ENCODE measurements at places on chromosomes 7 and 10.

DNA sequence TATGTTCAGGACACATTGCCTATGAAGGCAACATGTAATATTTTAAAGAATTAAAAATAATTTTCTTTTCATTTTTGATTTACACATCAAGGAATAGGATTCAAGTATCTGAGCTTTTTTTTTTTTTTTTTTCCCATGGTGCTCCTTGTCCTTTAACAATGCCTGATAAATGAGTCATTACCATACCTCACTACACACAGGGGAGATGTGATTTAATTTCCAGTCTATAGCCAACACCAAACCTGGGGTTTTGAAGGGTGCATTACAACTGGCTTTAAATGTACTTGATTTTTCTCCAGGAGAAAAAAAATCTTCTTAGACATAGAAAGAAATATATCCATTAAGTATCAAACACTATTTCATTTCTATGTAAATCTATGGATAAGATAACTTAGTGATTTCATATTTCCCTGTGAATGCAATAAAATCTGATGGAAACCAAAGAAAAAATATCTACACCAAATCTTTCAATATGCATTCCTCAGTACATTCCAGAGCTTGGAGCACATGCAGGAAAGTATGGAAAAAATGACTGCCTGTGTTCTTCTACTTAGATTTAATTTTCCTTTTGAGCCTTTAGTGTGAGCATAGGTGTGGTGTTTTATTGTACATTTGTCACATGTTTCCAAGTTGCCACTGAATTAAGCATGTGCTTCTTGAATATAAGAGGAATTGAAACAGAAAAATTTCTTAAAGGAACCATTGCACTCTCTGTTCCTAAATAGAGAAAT lies 204.8 kb upstream of the MEOX2 start:
- DNase-seq, result no peak

- no peak for DNase-seq
Measured at GRCh38 chr10:84204122-84204521, 9.8 kb downstream of the CDHR1 start.

DNA sequence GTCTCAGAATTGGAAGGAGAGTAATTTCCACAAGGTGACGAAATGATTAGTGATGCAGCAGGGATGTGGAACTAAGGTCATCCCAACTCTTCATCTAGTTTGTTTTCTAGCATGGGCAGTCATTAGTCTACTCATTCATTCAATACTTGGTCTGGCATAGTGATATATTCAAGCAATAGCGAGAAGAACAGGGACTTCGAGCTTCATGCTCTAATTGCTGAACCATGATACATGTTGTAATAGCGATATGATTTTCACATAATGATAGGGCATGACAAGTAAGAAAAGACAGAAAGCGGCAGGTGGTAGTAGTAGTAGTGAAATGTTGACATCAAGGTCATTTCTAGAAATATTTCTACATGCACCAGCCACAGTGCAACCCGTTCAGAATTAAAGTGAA lies 652.1 kb downstream of the PHTF2 start:
- DNase-seq, result no peak

- DNase-seq, result no peak
Measured at GRCh38 chr10:75648854-75649253, 217.4 kb downstream of the LRMDA start.

GRCh38 chr10:36779238-36779846 lies 346.1 kb upstream of the ANKRD30A start:
- peak; percentile 20 for DNase-seq

GRCh38 chr7:137694405-137694804 lies 152.4 kb downstream of the DGKI start:
- no peak for DNase-seq

GRCh38 chr7:137619181-137619580 lies 227.6 kb downstream of the DGKI start:
- DNase-seq, result no peak

- no peak for DNase-seq
Measured at GRCh38 chr10:35035606-35036005, 54.5 kb downstream of the CUL2 start.

DNA sequence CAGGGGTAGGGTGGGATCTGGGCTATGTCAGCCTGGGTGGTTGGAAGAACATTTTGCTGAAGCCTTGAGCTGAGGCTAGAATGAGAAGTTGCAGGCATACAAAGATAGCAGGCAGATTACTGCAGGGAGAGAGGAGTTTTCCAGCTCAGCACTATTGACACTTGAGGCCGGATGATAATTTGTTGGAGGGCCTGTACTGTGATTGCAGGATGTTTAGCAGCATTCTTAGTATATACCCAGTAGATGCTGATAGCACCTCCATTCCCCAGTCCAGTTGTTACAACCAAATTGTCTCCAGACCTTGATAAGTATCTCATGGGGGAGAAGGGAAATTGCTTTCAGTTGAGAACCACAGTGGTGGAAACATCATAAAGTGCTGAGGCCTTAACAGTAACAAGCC lies 158.6 kb upstream of the CHRM2 start:
- DNase-seq, result no peak

- no peak for DNase-seq
Measured at GRCh38 chr7:142556740-142557139, 192.5 kb upstream of the PRSS1 start.

- DNase-seq, result no peak
Measured at GRCh38 chr7:132080467-132080866, 495.8 kb downstream of the PLXNA4 start.

DNA sequence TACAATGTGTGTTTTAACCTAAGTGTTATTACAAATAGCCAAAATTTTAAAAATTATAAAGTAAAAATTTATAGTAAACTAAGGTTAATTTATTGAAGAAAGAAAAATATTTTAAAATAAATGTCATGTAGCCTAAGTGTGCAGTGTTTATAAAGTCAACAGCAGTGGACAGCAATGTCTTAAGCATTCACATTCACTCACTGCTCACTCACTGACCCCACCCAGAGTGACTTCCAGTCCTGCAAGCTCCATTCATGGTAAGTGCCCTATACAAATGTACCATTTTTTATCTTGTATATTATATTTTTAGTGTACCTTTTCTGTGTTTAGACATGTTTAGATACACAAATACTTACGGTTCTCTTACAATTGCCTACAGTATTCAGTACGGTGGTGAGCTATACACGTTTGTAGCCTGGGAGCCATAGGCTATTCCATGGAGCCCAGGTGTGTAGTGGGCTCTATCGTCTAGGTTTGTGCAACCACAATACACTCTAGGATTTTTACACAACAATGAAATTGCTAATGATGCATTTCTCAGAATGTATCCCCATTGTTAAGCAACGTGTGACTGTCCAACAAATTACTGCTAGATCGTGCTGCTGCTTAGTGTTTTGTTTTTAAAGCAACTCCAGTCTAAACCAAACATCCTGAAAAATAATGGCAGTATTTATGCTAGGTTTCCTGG lies 108.9 kb upstream of the NAMPT start:
- DNase-seq, result no peak

DNA sequence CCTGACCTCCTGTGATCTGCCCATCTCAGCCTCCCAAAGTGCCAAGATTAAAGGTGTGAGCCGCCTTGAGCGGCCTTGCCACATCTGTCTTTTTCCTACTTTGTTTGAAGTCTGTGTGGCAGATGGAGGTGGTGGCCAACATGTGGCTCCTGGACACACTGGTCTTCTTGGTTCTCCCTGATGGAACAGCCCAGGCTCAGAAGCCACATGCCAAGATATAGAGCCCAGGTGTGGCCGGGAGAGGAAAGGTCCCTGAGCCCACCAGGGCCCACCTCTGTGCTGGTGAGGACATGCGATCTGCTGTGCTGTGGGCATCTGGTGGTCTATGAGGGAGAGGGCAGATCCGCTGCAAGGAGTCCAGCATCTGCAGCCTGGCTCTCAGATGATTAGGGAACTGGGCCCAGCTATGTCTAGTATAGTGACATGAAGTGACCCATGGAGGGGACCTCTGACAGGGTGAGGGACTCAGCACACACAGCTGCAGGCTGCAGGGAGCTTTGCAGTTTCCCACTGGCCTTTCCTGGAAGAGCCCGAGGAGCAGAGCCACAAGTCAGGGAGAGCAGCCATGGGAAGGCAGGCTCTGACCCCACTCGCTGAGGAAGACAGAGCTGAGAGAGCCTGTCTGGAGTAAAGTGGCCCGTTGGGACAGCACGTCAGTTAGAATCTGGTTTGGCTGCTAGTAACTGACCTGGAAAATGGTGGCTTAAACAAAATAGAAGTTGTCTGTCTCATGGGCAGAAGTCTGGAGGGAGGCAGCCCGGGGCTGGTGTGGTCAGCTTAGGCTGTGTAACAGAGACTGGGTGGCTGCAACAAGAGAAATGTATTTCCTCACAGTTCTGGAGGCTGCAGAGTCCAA lies 25.9 kb downstream of the ADCY1 start:
- no peak for DNase-seq

DNA sequence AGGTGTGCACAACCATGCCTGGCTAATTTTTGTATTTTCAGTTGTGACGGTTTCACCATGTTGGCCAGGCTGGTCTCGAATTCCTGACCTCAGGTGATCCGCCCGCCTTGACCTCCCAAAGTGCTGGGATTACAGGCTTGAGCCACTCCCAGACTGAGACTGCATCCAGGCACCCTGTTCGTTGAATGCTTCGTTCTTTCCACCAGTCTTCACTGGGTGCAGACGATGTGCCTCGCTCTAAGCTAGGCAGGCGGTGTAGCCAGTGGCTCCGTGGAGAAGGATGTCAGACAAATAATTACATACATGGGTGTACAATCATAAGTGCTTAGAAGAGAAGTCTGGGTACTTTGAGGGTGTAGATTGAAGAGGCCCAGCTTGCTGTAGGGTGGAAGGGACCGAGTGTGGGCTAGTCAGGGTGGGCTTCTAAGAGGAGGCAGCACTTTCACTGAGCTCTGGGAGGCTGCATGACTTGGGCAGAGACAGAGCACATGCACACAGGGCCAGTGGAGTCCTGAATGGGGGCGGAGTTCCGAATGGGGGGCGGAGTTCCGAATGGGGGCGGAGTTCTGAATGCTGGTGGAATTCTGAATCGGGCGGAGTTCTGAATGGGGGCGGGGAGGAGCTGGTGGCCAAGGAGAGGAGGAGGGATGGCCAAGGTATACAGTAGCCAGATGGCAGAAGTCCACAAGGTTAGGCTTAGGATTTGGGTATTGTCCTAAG lies 74.3 kb downstream of the COL26A1 start:
- DNase-seq, result peak; percentile 43

GRCh38 chr7:79833616-79834015 lies 301.0 kb upstream of the GNAI1 start:
- DNase-seq, result no peak

DNA sequence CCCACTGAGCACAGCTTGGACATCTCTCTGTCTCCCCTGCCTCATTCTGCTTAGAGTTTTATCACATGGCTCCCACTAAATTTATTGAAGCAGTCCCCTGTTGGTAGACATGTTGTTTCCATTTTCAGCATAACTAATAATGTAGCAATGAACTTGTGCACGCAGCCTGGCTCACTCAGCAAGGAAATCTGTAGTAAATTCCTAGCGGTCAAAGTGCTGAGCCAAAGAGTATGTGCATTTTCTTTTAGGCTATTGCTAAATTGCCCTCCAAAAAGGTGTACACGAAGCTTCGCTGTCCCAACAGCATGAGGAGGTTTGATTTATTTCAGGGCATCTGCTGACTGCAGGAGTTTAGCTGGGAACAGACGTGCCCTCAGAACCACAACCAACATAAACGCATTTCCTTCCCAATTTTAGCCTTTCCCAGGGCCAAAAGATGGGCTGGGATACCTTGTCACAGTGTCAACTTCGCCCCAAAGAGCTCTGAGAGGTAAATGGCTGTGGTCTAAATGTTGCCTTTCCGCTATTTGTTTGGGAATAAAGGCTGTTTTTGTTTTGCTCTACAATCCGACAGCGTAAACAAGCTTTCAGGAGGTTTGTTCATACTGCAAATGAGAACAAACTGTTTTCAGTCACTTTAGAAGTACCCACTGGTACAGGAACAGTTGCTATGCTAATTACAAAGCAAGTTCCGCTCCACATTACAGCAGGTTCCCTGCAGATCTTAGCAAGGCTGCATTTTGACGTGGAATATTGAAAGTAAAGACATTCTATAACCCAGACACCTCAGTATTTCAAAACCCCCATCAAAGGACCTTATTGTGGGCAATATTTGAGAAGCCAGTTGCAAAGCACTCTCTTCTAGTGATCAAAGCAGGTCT lies 16.8 kb downstream of the VSIR start:
- DNase-seq, result no peak

- no peak for DNase-seq
Measured at GRCh38 chr7:101470668-101471487, 108.2 kb downstream of the COL26A1 start.

DNA sequence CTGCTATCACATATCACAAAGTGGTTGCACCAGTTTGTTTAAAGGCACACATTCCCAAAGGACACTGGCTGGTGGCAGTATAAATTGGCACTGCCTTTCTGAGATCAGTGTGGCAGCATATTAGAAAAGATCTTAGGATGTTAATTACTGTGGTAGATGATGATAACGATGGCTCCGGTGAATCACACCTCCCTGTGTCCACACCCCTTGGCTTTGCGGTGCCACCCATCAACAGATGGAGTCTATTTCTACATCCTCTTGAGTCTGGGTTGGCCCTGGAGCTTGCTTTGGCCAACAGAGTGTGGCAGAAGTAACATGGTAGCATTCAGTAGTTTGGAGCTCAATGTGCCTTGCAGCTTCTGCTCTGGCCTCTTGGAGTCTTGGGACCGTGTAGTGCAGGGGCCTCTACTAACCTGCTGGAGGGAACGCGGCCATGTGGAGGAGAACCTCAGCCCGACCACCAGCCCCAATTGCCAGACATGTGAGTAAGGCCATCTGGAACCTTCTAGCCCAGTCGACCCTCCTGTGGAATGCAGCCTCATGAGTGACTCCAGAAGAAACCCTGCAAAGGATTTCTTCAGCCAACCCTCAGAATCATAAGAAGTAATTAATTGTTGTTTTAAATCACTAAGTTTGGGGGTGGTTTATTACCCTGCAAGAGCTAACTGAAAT lies 27.2 kb upstream of the PLEKHA1 start:
- DNase-seq, result no peak

DNA sequence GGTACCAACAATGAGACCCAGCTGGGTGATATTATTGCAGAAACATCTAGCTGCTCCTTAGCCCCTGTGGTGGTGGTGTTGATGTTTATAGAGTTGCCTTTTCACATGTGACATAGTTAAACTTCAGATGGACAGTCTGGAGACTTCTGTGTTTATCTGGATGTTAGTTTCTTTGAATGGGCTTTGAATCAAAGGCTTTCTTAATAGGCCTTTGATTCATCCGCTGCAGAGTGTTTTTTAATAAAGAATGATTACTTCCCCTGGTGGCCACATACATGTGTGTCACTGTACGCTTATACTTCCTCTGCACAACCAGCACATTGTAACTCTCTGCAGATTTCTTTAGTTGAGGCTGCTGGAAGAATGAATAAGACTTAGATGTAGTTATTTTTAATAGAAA lies 221.0 kb downstream of the DYNC1I1 start:
- DNase-seq, result no peak

- no peak for DNase-seq
Measured at GRCh38 chr10:15695852-15696251, 23.9 kb downstream of the ITGA8 start.
